ENCODE measurements at places on chromosomes 2 and 18. TPM values are rescaled to one million over a fixed set of nuclear protein-coding genes. Genes with fewer than 3 reads are reported as not detected.

Gene CLASP1
- 73.8 TPM for total RNA-seq

Gene HJURP
- not detected for total RNA-seq

Gene TMEM17
- 2.1 TPM for total RNA-seq

Gene IL36G
- not detected for total RNA-seq

Gene OXER1
- 0.72 TPM for total RNA-seq

Gene ARHGAP15
- 2.9 TPM for total RNA-seq

Gene CTAGE1
- not detected for total RNA-seq

Gene FAM110C
- total RNA-seq: 2.8 TPM

Gene STARD6
- not detected for total RNA-seq

Gene ALPG
- total RNA-seq: not detected

GRCh38 chr2:28463893-28464292 lies 32.0 kb upstream of the PLB1 start:
- DNase-seq: no peak

GRCh38 chr2:151071906-151072305 lies 189.8 kb downstream of the RBM43 start:
- DNase-seq: no peak

DNA sequence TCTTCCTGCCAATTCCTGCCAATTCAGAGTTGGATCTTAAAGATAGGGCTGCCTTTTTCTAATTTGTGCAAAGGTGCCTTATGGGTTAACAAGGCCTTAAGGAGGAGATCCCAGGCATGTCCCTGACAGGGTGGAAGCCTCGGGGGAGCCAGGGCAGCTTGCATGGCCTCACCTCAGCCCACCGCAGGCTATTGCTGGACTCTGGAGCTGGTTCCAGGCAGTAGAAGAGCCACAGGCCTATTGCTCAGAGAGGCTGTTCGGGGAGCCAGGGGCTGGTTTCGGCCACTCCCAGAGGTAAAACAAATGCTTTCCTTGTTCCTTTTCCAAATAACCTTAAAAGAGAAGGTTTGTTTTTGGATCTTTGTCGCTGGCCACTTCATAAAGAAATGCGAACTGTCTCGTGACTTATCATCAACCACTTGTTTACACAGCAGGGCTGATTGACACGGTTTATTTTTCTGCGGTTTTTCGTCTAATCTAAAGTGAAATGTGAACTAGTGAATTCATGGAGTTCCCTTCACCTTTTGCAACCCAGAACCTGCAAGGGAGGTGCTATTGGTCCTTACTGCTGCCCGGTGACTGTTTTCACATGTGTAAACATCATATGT lies 108.6 kb downstream of the APOB start:
- DNase-seq: no peak

- DNase-seq: peak; percentile 1
These were observed 43.7 kb downstream of the MYO7B start for GRCh38 chr2:127579231-127579630.

DNA sequence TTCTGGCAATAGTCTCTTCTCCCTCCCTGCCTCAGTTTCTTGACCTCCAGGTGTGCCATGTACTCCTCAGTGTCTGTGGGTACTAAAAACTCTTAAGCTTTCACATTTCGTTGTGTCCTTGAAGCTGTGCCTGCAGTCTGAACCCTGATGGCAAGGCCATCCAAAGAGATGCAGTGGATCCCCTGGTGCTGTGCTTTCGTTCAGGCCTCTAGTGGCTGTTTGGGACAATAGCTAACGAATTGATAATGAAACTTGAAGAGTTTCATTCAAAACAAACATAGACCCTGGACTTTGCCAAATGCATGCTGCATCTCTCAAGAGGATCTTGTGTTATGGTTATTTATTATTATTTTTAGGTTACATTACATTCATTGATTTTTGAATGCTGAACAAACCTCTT lies 523.1 kb upstream of the FSIP2 start:
- no peak for DNase-seq

GRCh38 chr18:2513616-2514015 lies 57.7 kb downstream of the METTL4 start:
- no peak for DNase-seq

GRCh38 chr2:200862532-200863000 lies 1.9 kb downstream of the CLK1 start:
- no peak for DNase-seq

GRCh38 chr18:79754022-79754761 lies 43.5 kb upstream of the KCNG2 start:
- no peak for DNase-seq

DNA sequence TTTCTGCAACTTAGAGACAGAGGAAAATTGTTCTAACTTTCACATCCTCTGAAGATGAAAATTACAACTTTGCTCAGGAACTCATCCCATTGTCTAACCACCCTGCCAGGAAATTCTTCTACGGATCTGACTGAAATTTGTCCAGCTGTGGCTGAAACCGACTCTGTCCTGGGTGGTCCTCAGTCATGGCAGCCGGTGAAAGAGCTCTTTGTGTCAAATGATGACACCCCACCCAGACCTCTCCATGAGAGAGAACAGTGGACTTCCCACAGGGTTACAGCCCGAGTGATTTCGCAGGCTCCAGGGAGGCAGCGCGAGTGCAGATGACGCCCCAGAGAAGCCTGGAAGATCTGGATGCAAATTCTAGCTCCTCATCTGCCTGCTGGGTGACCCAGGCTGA lies 65.1 kb upstream of the TRIB2 start:
- no peak for DNase-seq

DNA sequence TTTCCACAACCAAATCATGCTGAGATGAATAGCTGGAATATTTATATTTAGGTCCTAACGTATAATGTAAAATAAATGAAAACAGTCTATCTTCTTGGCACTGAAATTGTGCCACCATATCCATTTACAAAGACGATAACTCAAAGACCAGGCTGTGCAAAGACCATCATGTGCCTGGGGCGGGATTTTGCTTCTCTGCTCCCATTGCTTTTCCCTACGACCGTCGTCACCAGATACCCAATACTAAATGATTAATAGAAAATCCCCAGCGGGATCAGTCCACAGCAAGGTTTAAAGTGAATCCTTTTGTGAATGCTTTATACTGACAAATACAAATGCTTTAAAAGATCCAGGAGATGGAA lies 194.3 kb upstream of the ARL4C start:
- DNase-seq: no peak

DNA sequence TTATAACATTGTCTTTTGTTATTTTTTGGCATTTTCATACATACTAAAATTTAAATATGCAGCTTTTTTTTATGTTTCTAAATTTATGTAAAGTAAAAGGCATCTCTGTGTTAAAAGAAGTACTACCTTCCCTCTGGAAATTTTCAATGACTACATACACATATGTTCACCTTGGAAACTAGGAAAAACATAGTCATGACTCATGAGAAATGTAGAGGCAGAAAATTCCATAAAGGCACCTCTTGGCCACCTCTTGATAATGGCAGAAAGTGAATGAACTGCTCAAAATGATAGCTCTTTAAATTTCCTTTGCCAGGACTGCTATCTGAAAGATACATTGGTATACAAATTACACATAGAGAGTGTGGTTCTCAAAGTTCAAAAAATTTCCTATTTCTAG lies 889.1 kb upstream of the ZEB2 start:
- no peak for DNase-seq

DNA sequence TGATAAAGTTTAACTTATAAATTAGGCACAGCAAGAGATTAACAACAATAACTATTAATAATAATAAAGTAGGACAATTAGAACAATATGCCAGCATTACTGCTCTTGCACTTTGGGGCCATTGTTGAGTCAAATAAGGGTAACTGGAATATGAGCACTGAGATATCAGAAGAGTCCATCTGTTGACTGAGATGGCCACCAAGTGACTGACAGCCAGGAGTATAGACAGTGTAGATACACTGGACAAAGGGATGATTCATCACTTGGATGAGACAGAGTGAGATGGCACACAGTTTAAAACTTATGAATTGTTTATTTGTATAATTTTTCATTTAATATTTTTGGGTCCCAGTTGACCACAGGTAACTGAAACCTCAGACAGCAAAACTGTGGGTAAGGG lies 20.0 kb downstream of the NAB1 start:
- no peak for DNase-seq

- DNase-seq: no peak
These were observed 3.0 kb downstream of the PLEK start for GRCh38 chr2:68367953-68368653.

DNA sequence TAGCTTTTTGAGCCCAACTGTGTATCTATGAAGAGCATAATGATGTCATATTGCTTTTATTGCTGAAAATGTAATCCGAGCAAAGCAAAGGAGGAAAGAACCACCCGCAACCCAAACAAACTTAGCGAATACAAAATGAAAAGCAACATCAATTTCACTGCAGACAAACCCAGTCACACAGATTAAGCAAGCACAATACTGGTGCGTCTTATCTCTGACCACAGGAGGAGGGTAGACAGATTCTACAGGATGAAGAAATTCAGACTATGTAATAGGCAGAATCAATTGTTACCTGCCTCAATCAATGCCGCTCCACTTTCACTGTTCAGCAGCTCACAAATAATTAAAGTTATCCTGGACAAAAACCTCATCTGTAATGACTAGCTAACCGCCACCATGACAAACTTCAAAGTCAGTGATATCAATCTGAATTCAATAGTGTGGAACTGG lies 115.5 kb upstream of the SP3 start:
- no peak for DNase-seq

DNA sequence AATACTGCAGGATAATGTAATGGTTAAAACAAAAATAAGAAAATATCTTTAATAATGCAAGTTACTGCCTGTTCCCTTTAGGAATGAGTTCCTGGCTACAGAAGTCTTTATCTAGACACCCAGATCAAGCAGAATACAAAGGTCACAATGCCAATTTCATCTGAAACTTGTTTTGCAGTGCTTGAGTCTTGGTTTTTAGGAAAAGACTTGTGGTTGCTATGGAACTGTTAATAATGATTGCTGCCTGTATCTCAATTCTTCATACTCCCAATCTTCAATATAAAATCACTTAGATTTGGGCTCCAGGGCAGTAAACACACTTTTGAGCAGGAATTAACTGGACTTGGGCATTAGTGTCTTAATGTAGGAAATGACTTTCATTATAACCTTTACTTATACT lies 14.2 kb downstream of the CAVIN2 start:
- no peak for DNase-seq

DNA sequence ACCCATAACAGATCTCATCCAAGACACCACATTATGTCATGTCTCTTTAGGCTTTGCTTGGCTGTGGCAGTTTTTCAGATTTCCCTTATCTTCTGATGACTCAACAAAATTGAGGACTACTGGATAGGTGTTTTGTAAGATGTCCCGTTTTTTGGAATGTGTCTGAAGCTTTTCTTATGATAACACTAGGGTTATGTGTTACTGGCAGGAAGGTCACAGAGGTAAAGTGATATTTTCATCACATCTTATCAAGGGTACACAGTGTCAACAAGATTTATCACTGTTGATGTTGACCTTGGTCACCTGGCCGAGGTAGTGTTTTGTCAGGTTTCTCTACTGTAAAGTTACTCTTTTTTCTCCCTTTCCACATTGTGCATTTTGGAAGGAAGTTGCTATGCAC lies 44.8 kb upstream of the UPP2 start:
- no peak for DNase-seq

DNA sequence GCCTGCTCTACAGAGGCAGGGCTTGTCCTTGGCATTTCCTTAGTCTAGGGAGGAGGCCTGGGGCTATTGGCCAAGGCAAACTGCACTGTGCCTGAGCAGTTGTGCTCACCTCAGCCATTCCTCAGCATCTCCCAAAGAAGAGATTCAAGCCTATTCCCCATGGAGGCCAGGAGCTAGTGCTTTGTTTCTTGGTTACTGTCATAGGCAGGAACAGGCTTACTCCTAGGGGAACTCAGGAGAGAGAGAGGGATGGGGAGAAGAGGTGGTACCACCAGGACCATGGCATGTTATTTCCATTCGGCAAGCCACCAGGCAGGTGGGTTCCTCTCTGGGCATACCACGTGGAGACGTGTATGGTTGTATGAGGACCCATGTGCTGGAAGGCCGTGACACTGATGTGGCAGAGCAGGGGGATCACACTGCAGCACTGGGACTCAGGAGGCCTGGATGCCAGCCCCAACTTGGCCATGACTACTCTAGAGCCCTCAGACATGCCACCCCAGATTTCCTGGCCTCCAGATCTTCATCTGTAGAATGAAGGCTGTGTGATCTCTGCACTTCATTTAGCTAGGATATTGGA lies 233.7 kb downstream of the LOXHD1 start:
- DNase-seq: no peak

DNA sequence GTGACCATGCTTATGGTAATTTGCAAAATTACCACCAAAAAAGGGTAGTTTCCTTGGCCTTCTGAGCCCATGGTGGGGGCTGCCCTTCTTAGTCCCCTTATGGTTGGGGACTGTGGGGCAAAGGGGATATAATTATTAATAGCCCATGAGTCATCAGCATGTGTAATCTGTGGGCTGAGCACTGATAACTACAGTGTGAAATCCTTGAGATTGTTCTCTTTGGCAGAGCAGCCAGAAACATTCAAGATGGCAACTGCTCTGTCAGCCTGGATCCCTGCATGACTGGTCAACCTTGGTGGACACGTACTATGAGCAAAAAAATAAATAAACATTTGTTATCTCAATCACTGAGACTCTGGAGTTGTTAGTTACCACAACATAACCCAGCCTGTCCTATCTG lies 61.3 kb downstream of the MGAT4A start:
- DNase-seq: no peak

- no peak for DNase-seq
These were observed 64.2 kb downstream of the MYT1L start for GRCh38 chr2:2266699-2267449.

- DNase-seq: no peak
These were observed 28.9 kb downstream of the ZNF532 start for GRCh38 chr18:58893388-58894099.

DNA sequence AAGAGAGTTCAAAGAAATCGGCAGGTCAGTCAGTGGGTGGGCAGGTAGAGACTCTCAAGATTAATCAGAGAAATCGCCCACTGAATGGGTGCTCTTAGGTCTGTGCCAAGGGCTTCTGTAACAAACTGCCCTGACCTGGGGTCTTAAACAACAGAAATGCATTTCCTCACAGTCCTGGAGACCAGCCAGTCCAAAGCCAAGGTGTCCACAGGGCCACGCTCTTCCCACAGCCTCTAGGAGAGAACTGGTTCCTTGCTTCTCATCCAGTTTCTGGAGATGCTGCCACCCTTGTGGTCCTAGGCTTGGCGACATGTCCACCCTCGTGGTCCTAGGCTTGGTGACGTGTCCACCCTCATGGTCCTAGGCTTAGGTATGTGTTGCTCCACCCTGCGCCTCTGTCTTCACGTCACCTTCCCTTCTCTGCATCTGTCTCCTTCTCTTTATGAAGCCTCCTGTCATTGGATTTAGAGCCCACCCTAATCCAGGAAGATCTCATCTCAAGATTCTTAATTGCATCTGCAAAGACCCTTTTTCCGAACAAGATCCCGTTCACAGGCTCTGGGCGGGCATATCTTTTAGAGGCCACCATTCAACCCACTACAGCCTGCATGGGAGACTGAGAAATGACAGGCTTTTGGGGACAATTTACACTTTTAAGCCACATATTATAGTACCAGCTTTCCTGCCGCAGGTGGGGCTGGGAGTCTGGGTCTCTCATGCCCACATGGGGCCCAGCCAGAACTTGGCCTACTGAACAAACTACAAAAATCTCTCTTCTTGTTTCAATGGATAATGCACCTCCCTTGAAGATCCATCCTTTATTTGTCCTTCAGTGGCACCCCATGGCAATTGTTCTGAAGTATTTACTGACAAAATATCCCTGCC lies 161.3 kb downstream of the ASB1 start:
- no peak for DNase-seq

GRCh38 chr2:108548208-108549003 lies 14.1 kb downstream of the LIMS1 start:
- no peak for DNase-seq

GRCh38 chr18:12838178-12838634 lies 45.8 kb downstream of the PTPN2 start:
- no peak for DNase-seq

- no peak for DNase-seq
These were observed 64.7 kb downstream of the STK25 start for GRCh38 chr2:241443486-241444223.
